DMS53 (cell line): ENCODE measurements at places on chromosomes 4 and X.

DNA sequence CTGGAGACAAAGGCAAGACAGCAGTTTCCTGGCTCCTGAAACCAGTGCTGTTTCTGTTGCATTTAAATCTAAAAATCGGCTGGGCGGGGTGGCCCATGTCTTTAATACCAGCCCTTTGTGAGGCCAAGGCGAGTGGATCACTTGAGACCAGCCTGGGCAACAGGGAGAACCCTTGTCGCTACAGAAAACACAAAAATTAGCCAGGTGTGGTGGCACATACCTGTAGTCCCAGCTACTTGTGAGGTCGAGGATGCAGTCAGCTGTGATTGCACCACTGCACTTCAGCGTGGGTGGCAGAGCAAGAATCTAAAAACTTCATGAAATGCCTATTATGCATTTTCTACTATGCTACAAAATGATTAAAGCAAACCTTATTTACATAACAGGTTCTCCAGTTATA lies 205.4 kb upstream of the ITM2A start:
- DNase-seq, result no peak

- DNase-seq, result no peak
Measured at GRCh38 chrX:110041980-110042379, 39.1 kb downstream of the TMEM164 start.

- DNase-seq, result no peak
Measured at GRCh38 chr4:15478724-15479088, 9.0 kb downstream of the CC2D2A start.

DNA sequence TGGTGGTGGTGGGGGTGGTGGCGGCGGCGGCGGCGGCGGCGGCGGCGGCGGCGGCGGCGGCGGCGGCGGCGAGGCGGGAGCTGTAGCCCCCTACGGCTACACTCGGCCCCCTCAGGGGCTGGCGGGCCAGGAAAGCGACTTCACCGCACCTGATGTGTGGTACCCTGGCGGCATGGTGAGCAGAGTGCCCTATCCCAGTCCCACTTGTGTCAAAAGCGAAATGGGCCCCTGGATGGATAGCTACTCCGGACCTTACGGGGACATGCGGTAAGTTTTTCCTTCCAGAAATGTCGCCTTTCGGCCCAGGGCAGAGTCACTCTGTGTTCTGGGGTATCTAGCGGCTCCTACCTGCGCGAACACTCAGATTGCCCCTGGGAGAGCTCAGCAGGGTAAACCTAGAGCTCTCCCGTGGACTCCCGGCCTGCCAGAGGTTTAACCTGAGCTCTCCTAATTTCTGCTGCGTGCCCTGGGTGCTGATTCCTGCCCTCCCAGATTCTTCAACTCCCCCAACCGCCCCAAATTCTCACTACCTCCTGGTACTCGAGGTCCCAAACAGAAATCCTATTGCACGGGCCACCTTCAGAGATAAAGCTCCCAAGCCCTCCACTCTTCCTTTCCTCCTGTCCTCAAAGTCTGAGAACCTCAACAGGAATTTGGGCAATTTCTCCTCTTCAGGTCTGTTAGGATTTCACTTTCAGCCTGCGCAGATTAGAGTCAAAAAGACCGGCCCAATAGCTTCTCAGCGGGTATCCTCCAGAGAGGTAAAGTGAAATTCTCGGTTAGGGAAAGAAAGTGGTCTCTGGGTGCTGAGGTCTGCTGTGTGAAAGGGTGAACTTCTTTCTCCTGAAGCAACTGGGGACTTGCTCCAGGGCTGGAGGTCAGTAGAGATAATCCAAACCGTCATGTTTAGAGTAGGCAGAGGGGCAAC lies 2.9 kb downstream of the AR start:
- no peak for DNase-seq

DNA sequence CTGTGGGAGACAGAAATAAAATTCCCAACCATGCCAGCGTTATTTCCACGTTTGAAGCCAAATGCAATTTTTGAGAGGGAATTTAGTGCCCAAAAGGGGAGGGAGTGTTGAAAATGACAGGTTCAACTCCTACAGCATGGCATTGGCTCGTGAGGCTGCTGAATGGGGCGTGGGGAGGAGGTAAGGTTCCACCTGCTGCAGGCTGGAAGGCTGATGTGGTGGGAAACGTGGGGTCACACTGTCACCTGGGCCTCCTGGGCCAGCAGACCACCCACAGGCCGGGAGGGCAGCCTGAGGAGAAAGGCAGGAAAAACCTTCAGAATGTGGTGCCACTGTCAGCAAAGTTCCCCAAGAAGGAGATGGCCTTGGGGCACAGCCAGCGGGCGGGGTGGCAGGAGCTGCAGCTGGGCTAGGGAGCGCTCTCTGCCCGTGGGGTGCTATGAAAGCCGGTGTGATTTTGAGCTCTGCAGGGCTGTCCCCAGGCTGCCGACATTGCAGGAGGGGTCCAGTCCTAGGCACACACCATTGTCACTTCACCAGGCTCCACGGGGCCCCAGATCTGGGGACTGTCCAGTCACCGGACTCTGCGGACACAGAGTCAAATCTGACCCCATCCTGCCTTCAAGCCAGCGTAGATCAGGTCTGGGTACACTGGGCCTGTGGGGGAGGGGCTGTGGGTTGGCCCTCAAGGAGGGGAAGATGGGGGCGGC lies 19.6 kb downstream of the MSANTD1 start:
- no peak for DNase-seq

DNA sequence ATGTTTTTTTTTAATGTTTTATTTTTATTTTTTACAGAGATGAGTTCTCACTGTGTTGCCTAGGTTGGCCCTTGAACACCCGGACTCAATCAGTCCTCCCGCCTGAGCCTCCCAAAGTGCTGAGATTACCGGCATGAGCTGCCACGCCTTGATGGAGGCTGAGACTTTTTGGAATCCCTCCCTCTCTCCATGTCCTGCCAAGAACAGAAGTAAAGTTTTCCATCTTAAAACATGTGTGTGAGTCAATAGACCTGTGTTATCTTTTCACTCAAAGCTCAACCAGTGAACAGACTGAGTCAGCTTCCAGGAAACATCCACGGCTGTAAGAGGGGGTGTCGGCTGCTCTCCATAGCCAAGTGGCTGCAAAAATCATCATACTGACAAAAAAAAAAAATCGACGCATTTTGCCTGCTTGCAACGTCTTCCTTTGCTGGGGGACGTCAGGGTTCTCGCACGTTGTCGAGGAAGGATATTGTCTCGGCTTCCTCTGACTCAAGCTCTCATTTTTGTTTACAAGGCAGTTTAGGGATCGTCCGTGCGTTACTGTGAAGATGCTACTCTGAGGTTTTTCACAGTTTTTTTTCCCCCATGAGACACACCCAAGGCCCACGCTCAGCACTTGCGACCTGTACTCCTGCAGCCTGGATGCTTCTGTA lies 10.0 kb upstream of the ASMTL start:
- no peak for DNase-seq

DNA sequence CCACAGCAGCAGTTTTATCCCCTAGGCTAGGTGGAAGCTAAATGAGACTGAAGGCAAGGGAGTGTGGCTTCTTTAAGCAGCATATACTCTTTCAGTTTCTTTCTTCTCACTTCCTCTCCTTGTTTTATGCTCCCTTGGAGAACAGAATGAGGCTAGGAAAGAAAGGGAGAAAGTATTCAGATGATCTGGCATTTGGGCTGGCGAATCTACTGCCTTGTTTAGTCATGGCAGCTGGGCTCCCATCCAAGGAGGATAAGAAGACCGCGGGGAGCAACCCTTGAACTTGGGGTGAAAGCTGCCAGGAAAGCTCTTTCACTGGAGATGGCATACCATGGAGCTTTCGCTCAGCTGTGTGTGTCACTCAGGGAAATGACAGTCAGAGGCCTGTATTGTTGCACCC lies 72.1 kb downstream of the ARHGEF38 start:
- no peak for DNase-seq

DNA sequence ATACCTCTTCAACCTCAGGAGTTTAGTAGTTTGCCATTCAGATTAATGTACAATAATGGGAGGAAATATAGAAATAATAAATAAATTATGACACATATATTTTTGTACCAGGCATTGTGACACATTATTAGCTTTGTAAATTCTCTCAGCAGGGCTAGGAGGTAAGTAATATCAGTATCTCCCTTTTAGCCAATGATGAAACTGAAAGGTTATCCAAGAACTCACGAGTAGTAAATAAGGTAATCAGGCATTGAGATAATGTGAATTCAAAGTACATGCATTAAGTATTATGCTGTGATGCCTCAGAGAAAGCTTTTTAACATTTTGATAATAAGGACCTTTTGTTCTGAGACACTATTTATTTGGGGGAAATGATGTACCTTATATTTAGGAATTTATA lies 5.3 kb upstream of the ARAP2 start:
- no peak for DNase-seq

DNA sequence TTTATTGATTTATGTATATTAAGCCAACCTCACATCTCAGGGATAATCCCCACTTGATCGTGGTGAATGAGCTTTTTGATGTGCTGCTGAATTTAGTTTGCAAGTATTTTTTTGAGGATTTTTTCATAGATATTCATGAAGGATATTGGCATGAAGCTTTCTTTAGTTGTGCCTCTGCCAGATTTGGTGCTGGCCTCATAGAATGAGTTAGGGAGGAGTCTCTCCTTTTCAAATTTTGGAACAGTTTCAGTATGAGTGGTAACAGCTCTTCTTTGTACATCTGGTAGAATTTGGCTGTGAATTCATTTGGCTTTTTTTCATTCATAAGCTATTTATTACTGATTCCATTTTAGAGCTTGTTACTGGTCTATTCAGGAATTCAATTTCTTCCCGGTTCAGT lies 197.2 kb upstream of the NDST4 start:
- DNase-seq, result no peak

- no peak for DNase-seq
Measured at GRCh38 chr4:29571322-29571721, 1148.8 kb upstream of the PCDH7 start.

DNA sequence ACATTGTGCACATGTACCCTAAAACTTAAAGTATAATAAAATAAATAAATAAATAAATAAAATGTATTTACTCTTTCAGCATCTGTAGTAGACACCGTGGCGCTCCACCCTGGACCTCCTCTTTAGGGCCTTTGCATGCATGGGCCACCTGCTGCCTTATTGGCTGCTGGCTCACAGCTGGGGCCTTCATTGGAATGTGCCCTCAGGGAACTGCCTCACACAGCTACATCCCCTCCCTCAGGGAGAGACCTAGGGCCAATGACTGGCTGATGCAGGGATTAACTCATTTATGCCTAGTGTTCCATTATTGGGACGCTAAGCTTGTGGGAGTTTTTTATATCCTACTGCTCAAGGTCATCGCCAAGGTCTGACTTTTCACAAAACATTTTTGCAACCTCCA lies 302.9 kb upstream of the FTHL17 start:
- no peak for DNase-seq

- no peak for DNase-seq
Measured at GRCh38 chrX:6852869-6853268, 294.6 kb upstream of the STS start.

GRCh38 chrX:30748342-30748960 lies 95.2 kb downstream of the GK start:
- no peak for DNase-seq

GRCh38 chr4:71713611-71714203 lies 70.2 kb downstream of the GC start:
- DNase-seq, result peak; percentile 65

DNA sequence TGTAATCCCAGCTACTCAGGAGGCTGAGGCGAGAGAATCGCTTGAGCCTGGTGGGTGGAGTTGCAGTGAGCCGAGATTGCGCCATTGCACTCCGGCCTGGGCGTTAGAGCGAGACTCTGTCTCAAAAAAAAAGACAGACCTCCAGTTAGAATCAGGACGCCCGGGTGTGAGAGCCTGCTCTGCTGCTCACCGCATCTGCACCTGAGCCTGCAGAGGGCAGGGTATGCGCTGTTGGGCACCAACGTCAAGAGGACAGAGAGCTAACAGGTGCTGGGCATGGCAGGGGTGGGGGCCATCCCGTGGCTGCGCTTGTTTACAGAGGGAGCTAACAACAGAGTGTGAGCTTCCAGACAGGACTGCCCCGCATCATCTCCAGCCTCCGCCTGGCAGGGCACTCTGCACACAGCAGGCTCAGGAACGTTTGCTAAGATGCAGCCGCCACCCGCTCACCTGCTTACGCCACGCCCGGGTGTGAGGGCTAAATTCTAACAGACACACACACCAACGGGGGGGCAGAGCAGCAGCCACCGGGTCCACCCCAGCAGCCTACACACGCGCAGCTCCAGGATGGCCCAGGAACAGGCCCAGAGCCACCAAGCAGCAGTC lies 50.0 kb upstream of the CPLX1 start:
- no peak for DNase-seq

GRCh38 chr4:53586121-53586816 lies 5.0 kb downstream of the LNX1 start:
- peak; percentile 17 for DNase-seq

GRCh38 chr4:82798168-82799005 lies at the start of gene SCD5:
Gene SCD5 (minus strand): TSS chr4:82798796. CDS start chr4:82798537, 259 bp downstream.
- DNase-seq, result peak; percentile 61

DNA sequence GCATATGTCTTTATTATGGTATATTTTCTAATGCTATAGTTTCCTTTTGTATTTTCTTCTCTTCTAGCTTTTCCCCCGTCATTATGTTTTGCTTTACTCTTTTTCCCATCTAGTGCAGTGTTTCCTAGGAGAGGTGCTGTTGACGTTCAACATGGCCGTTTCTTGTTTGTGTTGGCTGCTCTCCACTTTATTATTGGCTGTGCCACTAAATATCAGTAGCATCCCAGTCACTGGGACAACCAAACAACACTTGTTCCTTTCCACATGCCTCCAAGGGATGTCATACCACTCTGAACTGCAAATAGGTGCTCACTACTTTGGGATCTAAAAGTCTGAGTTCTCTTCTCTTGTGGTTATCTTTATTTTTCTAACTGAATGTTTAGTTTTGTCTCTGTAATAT lies 26.5 kb downstream of the GBA3 start:
- peak; percentile 83 for DNase-seq

DNA sequence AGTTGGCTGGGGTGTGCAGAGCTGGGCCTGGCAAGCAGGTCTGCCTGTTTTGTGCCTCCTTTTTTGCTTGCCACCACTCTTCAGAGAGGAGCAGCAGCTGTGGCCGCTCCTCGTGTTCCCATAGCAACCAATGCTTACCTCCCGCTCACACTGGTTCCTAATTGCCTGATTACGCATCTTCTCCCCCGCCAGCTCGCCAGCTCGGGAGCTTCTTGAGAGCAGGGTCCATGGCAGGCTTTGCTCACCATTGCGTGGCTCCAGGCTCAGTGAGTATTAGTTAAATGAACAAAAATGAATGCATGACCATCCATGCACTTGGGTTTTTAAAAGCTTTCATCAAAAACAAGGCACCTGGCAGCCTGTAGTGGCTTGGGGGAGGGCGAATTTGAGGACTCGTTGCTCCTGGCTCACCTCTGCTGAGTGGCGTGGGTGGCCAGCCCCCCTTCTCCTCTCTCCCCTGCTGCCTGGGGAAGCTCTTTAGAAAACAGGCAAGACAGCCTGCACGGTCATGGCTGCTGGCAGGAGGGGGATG lies 14.2 kb upstream of the PJA1 start:
- DNase-seq, result peak; percentile 91

- DNase-seq, result no peak
Measured at GRCh38 chr4:185512516-185512915, 22.8 kb downstream of the PDLIM3 start.

DNA sequence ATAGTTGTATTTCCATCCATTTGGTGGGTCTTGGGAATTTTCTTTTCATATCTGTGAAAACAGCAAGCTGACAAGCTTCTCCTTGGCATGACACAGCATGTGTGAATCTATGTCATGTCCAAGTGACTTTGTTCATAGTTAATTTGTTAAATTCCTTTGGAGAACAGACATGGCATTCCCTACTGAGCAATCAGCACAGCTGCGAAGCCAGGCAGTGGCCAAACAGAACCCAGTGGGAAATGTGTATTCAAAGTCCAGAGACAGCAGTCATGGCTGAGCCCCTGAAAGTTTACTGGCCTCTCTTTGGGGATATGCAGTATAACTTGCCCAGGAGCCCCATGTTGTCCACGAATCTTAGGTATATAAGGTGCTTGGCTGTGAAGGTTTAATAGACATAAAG lies 474.7 kb downstream of the NKX6-1 start:
- DNase-seq, result no peak
